Motor neuron (in vitro differentiated cells): ENCODE measurements at places on chromosomes 3 and 15.

GRCh38 chr3:126753191-126754160 lies 49.4 kb downstream of the CHCHD6 start:
- no peak for ATAC-seq

DNA sequence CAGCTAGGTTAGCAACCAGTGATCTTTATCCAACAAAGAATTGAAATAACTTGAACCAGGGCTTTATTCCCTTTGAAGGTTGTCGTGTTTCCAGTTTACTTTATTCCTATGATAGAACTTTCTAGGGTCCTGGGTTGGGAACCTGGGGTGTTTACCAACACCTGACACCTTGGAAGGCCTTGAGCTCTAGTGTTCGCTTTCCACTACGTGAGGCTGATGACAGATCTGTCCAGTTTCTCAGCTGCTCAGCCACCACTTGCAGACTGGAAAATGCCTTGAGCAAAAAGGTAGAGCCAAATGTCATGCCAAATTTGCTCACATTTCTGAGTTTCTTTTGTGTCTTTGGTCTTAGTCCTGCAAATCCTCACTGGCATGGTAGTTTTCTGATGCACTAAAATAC lies 227.2 kb downstream of the ADAMTSL3 start:
- ATAC-seq = no peak

- no peak for ATAC-seq
Measured at GRCh38 chr3:138395865-138396751, 38.3 kb upstream of the ESYT3 start.

- ATAC-seq = no peak
Measured at GRCh38 chr3:29605845-29606244, 325.0 kb downstream of the RBMS3 start.
